Bronchial epithelial cell (primary cell): ENCODE measurements at places on chromosomes 11 and 22. TPM values are rescaled to one million over a fixed set of nuclear protein-coding genes. Genes with fewer than 3 reads are reported as not detected.

Gene FOLR2
- total RNA-seq: not detected in 2 replicates

Gene FADS3
- total RNA-seq: 31.9 and 66.2 TPM in 2 replicates

- DNase-seq: peak; percentile 98
These were observed 13.1 kb downstream of the EEF1G start for GRCh38 chr11:62560566-62561103.

- no peak for DNase-seq
These were observed 13.7 kb downstream of the KMT5B start for GRCh38 chr11:68199295-68199987.

- DNase-seq: peak; percentile 72
These were observed 28.0 kb downstream of the MYEOV start for GRCh38 chr11:69321877-69322361.
